ENCODE measurements at places on chromosomes 4 and X. TPM values are rescaled to one million over a fixed set of nuclear protein-coding genes. Genes with fewer than 3 reads are reported as not detected.

The GAB3 gene
- total RNA-seq = 0.70 TPM

The CPXCR1 gene
- not detected for total RNA-seq

The KLF3 gene
- 8.2 TPM for total RNA-seq

The ETDB gene
- total RNA-seq = not detected

The GPC4 gene
- total RNA-seq = not detected

The DGAT2L6 gene
- not detected for total RNA-seq

The PGAM4 gene
- total RNA-seq = 0.54 TPM

The NAA11 gene
- not detected for total RNA-seq

The USP46 gene
- total RNA-seq = 7.7 TPM

The PCDH7 gene
- total RNA-seq = 0.12 TPM

The PDGFC gene
- 2.9 TPM for total RNA-seq

The DCAF8L2 gene
- total RNA-seq = not detected

The UGT2B17 gene
- not detected for total RNA-seq

The SHOX gene
- not detected for total RNA-seq

The UGT2B11 gene
- total RNA-seq = not detected

The RASGEF1B gene
- not detected for total RNA-seq

All from A549 treated with ZK216348 at 1 μM for 4 hours (cell line).